H1 (cell line): ENCODE measurements at places on chromosomes 4 and X.

- DNase-seq, result no peak
These were observed 530.5 kb downstream of the FAM133A start for GRCh38 chrX:94204524-94204923.

DNA sequence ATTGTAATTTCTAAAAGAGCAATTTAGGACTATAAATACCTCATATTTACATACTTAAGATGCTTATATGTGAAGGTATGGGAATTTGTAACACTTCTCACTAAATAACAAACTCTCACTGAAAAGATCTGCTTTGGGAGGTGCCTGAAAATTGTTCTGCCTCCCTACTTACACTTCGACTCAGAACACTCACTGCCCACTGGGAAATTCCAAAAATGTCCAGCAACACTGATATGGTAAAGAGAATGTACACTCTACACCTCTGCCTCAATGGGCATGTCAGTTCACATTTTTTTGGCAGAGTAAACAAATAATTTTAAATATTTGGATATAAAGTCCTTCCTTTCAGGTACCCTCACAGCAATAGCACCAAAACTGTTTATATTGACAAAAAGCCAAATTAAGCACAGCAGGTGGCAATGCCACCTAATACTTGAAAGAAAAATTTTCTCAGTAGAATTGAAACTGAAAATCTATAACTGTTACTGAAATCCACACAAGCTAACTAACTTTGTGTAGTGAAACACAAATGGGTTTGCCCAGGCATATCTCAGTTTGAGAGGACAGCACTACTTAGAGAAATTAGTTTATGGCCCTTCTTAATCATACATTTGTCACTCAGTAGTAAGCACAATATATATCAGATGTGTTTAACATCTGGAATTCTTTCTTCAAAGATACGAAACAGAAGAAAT is 67.1 kb downstream of the PRDM5 start:
- no peak for DNase-seq

- DNase-seq, result no peak
These were observed 389.7 kb downstream of the GPM6A start for GRCh38 chr4:175422331-175422730.

GRCh38 chr4:110224812-110225211 is 26.4 kb upstream of the ELOVL6 start:
- DNase-seq, result no peak

- no peak for DNase-seq
These were observed 123.2 kb upstream of the KCNIP4 start for GRCh38 chr4:22071749-22072148.

DNA sequence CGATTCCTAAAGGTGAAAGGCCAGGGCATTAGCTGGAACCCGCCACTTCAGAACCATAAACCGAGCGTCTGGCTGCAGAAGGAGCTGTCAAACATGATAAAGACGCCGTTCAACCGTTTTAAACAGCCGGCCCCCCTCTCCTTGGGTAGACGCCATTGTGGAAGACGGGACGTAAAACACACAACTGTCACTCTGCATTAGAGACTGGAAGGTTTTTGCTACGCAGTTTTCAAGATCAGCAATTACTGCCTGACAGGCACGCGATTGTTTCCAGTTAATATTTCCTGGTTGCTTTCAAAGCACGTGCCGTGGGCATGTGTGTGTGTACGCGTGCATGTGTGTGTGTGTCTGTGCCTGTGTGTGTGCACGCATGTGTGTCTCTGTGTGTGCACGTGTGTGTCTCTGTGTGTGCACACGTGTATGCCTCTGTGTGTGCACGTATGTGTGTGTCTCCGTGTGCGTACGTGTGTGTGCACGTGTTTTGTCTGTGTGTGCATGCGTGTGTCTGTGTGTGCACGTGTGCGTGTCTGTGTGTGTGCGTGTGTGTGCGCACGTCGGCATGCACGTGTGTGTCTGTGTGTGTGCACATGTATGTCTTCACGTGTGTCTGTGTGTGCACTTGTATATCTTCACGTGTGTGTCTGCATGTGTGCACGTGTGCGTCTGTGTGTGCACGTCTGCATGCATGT is 48.8 kb downstream of the SHOX start:
- no peak for DNase-seq
